AG09309 (cell line): ENCODE measurements at places on chromosomes 3 and 15.

DNA sequence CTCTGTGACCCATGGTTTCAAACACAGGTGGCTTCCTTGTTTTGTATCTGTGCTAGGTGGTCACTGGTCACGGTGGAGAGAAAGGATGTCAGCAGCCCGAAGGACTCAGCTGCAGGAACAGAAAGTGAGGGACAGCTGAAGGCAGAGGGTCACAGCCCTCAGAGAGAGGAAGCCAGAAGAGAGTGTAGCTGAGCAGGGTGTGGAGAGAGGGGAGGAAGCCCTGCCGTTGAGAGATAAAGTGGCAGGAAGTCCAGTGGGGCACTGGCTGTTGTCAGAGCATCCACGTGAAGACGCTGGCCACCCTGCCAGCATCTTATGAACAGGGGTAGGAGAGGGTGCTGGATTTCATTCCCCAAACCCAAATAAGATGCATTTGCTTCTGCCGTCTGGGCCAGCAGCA is 36.9 kb downstream of the LIMD1 start:
- DNase-seq, result no peak

DNA sequence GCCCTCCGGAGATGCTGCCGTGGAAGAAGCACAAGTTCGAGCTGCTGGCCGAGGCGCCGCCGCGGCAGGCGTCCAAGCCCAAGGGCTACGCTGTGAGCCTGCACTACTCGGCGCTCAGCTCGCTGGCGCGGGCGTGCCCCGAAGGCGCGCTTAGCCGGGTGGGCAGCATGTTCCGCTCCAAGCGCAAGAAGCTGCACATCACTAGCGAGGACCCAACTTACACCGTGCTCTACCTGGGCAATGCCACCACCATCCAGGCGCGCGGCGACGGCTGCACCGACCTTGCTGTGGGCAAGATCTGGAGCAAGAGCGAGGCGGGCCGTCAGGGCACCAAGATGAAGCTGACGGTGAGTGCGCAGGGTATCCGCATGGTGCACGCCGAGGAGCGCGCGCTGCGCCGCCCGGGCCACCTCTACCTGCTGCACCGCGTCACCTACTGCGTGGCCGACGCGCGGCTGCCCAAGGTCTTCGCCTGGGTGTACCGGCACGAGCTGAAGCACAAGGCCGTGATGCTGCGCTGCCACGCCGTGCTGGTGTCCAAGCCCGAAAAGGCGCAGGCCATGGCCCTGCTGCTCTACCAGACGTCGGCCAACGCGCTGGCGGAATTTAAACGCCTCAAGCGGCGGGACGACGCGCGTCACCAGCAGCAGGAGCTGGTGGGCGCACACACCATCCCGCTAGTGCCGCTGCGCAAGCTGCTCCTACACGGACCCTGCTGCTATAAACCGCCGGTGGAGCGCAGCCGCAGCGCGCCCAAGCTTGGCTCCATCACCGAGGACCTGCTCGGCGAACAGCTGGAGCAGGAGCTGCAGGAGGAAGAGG is 1.3 kb downstream of the FAM43A start:
- DNase-seq, result no peak

- DNase-seq, result no peak
These were observed 14.8 kb upstream of the ZNF774 start for GRCh38 chr15:90337256-90337655.

GRCh38 chr3:29176501-29176900 is 104.4 kb upstream of the RBMS3 start:
- DNase-seq, result no peak

GRCh38 chr3:177860184-177860583 is 662.9 kb upstream of the TBL1XR1 start:
- no peak for DNase-seq
